ENCODE measurements at places on chromosomes 5 and 9. TPM values are rescaled to one million over a fixed set of nuclear protein-coding genes. Genes with fewer than 3 reads are reported as not detected.

Gene BTNL9
- total RNA-seq: 20.3 TPM

Gene PTGS1
- total RNA-seq: 72.2 TPM

Gene DOCK8
- 47.8 TPM for total RNA-seq

Gene FAM13B
- 54.8 TPM for total RNA-seq

Gene PCDHGA2
- total RNA-seq: 2.5 TPM

Gene PCDHAC1
- 5.0 TPM for total RNA-seq

Gene SPATA6L
- 0.99 TPM for total RNA-seq

Gene ARID3C
- total RNA-seq: not detected

Gene RNF208
- total RNA-seq: 1.5 TPM

Gene OTP
- total RNA-seq: not detected

Gene TICAM2
- 1.7 TPM for total RNA-seq

- no peaks in the 10 kb centered on the region for H3K27me3 ChIP-seq
- H3K4me1 ChIP-seq: peaks cover 32% of the 10 kb centered on the region
- peak; percentile 91 for DNase-seq
- no peak overlapping the region for H3K27ac ChIP-seq
These were observed 63.8 kb downstream of the ANGPTL2 start for GRCh38 chr9:127058645-127059021.

GRCh38 chr9:127388856-127389238 lies 8.1 kb upstream of the SLC2A8 start:
- no peaks in the 10 kb centered on the region for H3K27me3 ChIP-seq
- peaks cover 4% of the 10 kb centered on the region for H3K4me1 ChIP-seq
- H3K4me3 ChIP-seq: no peak overlapping the region
- peak overlapping the region; percentile 52 for H3K27ac ChIP-seq

GRCh38 chr5:54990841-54991258 lies 5.5 kb upstream of the ESM1 start:
- H3K4me3 ChIP-seq: no peak overlapping the region
- H3K27ac ChIP-seq: no peak overlapping the region
- no peak for DNase-seq
- no peaks in the 10 kb centered on the region for H3K27me3 ChIP-seq
- H3K4me1 ChIP-seq: no peaks in the 10 kb centered on the region
- H3K36me3 ChIP-seq: no peaks in the 10 kb centered on the region

DNA sequence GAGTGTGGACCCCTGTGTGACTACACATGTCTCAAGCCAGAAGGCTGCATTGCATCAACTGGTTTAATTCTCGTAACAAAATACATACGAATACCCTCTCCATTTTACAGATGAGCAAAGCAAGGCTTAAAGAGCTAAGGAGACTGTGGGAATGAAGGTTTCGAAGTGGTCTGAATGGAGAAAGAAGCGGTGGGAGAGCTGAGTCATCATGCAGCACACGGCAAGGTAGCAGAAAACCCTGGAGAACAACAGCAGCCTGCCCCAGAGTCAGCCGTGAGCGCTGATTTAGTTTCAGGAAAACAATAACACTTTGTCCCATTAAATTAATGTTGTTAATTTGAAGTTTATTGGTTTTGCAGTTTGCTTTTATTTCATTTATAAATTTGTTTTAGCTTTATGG lies 223.8 kb downstream of the HSPA4 start:
- H3K4me3 ChIP-seq: no peak overlapping the region
- no peak for DNase-seq
- no peaks in the 10 kb centered on the region for H3K36me3 ChIP-seq
- no peak overlapping the region for H3K27ac ChIP-seq
- H3K4me1 ChIP-seq: no peaks in the 10 kb centered on the region

GRCh38 chr5:131536211-131536826 lies 98.7 kb downstream of the RAPGEF6 start:
- H3K4me1 ChIP-seq: no peaks in the 10 kb centered on the region
- no peaks in the 10 kb centered on the region for H3K36me3 ChIP-seq
- no peak overlapping the region for H3K4me3 ChIP-seq
- DNase-seq: no peak

- no peak overlapping the region for H3K4me3 ChIP-seq
- H3K27me3 ChIP-seq: no peaks in the 10 kb centered on the region
- H3K4me1 ChIP-seq: peaks cover 3% of the 10 kb centered on the region
- no peak overlapping the region for H3K27ac ChIP-seq
- no peaks in the 10 kb centered on the region for H3K36me3 ChIP-seq
These were observed 263.9 kb downstream of the CTNND2 start for GRCh38 chr5:11640158-11640873.

DNA sequence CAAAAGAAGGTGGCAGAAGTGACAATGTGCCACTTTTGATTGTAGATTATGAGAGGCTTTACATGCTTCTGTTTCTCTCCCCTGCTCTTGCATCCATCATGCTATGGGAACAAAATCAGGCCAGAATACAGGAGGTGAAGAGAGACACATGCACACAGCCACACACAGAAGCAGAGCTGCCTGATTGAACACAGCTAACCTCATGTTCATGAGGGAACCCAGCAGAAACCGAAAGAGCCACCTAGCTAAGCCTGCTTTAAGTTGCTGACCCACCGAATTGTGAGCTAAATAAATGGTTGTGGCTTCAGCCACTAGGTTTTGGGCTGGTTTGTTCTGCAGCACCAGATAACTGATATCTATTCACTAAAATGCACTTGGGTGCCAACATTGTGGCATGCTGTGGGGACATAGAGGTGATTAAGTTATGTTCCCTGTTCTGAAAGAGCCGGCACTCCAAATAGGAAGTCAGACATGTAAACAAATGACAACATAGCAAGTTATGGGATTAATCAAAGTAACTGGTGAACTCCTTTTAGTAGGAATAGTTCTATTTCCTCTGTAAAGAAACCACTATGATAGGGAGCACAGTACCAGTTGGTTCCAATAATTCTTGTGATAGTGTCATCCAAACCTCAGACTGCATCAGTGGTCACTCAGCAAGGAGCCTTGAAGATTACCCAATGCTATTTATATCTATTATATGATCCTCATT lies 93.6 kb upstream of the TNC start:
- DNase-seq: no peak
- H3K27me3 ChIP-seq: no peaks in the 10 kb centered on the region
- no peak overlapping the region for H3K27ac ChIP-seq
- no peaks in the 10 kb centered on the region for H3K36me3 ChIP-seq

DNA sequence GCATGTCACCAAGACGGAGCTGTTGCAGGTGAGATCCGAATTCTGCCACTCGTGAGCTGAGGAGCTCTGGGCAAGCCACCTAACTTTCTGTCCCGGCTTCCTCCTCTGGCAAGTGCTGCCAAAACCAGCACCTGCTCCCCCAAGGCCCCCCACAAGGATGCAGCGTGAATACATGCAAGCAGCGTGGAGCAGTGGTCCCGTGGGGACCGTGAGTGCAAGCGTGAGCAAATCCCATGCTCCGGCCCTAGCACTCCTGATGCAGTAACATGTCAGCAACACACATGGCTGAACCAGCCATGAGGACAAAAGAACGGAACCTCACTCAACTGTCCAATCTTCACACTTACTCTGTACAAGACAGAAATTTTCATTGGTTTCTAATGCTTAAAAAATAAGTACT lies 31.0 kb downstream of the NSUN2 start:
- H3K4me3 ChIP-seq: no peak overlapping the region
- peaks cover 5% of the 10 kb centered on the region for H3K4me1 ChIP-seq
- H3K36me3 ChIP-seq: peaks cover 96% of the 10 kb centered on the region
- H3K27ac ChIP-seq: no peak overlapping the region
- H3K27me3 ChIP-seq: no peaks in the 10 kb centered on the region
- DNase-seq: no peak

- no peak overlapping the region for H3K4me3 ChIP-seq
- no peaks in the 10 kb centered on the region for H3K27me3 ChIP-seq
- no peak for DNase-seq
- H3K27ac ChIP-seq: no peak overlapping the region
These were observed 40.8 kb upstream of the SPDL1 start for GRCh38 chr5:169542811-169543210.

DNA sequence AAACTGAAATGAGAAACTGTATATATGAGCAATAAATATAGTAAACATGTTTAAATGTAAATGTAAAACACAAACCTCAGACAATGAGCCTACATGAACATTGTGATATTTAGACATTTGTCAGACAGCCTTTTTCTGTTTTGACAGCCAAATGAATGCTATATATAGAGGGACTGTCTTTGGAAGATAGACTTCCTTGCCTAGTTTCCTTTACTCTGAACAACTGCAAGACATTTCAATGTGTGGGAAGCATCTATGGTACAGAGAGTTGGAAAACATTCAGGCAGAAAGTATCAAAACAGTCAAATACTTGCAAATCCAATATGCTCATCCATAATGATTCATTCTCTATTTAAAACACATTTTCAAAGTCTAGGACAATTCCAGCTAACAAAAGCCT lies 31.7 kb upstream of the TUSC1 start:
- H3K27me3 ChIP-seq: no peaks in the 10 kb centered on the region
- no peaks in the 10 kb centered on the region for H3K4me1 ChIP-seq
- no peak overlapping the region for H3K27ac ChIP-seq
- H3K4me3 ChIP-seq: no peak overlapping the region
- no peaks in the 10 kb centered on the region for H3K36me3 ChIP-seq

- H3K27me3 ChIP-seq: no peaks in the 10 kb centered on the region
- H3K27ac ChIP-seq: no peak overlapping the region
- no peaks in the 10 kb centered on the region for H3K36me3 ChIP-seq
- H3K4me1 ChIP-seq: no peaks in the 10 kb centered on the region
These were observed 75.5 kb downstream of the PHAX start for GRCh38 chr5:126676195-126676624.

DNA sequence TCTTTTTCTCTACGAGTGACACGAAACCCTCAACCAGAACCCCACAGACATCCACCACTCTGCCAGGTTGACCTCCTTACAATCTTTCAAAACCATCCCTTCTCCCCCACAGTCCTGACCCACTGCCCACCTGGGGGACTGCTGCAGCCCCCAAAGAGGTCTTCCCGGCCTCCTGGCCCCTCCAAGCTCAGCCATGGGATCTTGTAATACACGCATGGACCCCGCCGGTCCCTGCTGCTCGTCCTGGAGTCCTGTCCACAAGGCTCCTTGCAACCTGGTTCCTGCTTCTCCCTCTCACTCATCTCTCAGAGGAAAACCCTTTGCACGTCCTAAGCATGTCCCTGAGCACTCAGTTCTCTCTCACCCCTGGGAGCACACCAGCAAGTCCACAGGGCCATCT lies 187.3 kb downstream of the CDK5RAP2 start:
- no peaks in the 10 kb centered on the region for H3K27me3 ChIP-seq
- no peak overlapping the region for H3K4me3 ChIP-seq
- H3K27ac ChIP-seq: no peak overlapping the region
- DNase-seq: no peak
- no peaks in the 10 kb centered on the region for H3K4me1 ChIP-seq
- peaks cover 27% of the 10 kb centered on the region for H3K36me3 ChIP-seq

- H3K4me1 ChIP-seq: peaks cover 7% of the 10 kb centered on the region
- DNase-seq: no peak
- no peak overlapping the region for H3K4me3 ChIP-seq
- H3K36me3 ChIP-seq: peaks cover 18% of the 10 kb centered on the region
These were observed 46.8 kb upstream of the NRARP start for GRCh38 chr9:137348769-137349470.

- no peak overlapping the region for H3K27ac ChIP-seq
- H3K4me3 ChIP-seq: no peak overlapping the region
- DNase-seq: no peak
These were observed 92.4 kb upstream of the NR3C1 start for GRCh38 chr5:143495821-143496275.

DNA sequence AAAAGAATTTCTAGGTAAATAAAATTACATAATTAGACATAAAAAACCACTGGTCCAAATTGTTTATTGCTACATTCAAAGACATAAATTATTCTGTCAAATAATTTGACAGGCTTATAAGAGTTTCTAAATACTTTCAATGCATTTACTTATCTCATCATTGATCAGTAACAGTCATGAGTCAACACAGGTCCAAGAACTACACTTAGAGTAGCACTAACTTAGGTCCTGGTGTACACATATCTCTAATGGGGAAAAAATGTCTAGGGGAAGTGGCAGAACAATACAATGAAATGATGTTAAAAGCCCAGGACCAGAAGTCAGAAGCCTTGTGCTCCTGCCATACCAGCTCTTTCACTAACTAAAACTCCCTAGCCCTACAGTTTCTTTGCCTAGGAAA lies 96.5 kb upstream of the SLCO6A1 start:
- DNase-seq: no peak
- no peak overlapping the region for H3K4me3 ChIP-seq

DNA sequence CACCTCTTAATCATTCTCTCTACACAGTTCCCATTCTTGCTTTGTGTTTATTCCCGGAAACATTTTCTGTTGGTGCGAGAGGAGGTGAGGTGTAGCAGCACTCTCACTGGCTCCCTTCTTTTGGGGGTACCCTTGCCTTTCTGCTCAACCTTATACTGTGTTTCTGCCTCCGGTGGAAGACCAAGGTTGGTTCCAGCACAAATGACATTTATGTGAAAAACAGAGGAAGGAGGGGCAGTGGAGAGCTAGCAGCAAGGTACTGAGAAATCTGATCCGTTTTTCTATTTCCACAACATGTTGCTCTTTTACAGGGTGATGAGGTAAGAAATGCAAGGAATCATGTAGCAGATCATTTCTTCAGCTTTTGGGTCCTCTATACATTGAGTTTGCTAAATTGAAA lies 648.0 kb upstream of the DMAC1 start:
- H3K27me3 ChIP-seq: no peaks in the 10 kb centered on the region
- H3K36me3 ChIP-seq: no peaks in the 10 kb centered on the region
- no peak overlapping the region for H3K27ac ChIP-seq
- no peak overlapping the region for H3K4me3 ChIP-seq
- DNase-seq: no peak

DNA sequence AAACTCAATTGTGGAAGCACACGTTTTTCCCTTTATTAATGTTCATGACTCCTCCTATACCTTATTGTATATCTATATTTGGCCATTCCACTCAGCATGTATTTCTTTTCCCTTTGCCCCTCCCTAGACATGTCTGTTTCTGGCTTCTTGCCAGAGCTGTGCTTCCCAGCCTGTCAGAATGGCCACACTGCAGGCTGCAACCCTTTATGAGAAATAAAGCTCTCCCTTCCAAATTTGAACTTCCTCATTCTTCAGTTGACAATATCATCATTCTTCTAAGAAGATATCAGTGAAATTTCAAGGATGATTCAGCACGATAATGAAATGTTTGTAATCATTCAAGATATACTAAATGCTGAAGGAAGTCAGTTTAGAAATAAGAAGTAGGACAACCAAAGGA lies 107.6 kb upstream of the PRSS3 start:
- H3K27me3 ChIP-seq: no peaks in the 10 kb centered on the region
- no peak overlapping the region for H3K4me3 ChIP-seq
- no peaks in the 10 kb centered on the region for H3K36me3 ChIP-seq

- H3K27ac ChIP-seq: no peak overlapping the region
- no peaks in the 10 kb centered on the region for H3K4me1 ChIP-seq
- no peaks in the 10 kb centered on the region for H3K27me3 ChIP-seq
- H3K4me3 ChIP-seq: no peak overlapping the region
These were observed 280.4 kb downstream of the FER start for GRCh38 chr5:109027983-109028607.

- H3K4me3 ChIP-seq: no peak overlapping the region
- DNase-seq: no peak
- peak overlapping the region; percentile 66 for H3K27ac ChIP-seq
- no peaks in the 10 kb centered on the region for H3K27me3 ChIP-seq
- peaks cover 71% of the 10 kb centered on the region for H3K4me1 ChIP-seq
These were observed 344.7 kb upstream of the RGMB start for GRCh38 chr5:98428806-98429205.

GRCh38 chr9:126000731-126001580 lies 253.8 kb downstream of the PBX3 start:
- no peaks in the 10 kb centered on the region for H3K36me3 ChIP-seq
- DNase-seq: no peak
- H3K27ac ChIP-seq: no peak overlapping the region
- no peak overlapping the region for H3K4me3 ChIP-seq
- H3K27me3 ChIP-seq: no peaks in the 10 kb centered on the region

GRCh38 chr5:72480841-72481240 lies 26.4 kb downstream of the ZNF366 start:
- H3K27ac ChIP-seq: no peak overlapping the region
- H3K27me3 ChIP-seq: no peaks in the 10 kb centered on the region
- no peaks in the 10 kb centered on the region for H3K36me3 ChIP-seq
- no peak overlapping the region for H3K4me3 ChIP-seq
- no peak for DNase-seq
- peaks cover 19% of the 10 kb centered on the region for H3K4me1 ChIP-seq
